CD4-positive, alpha-beta T cell treated with Interleukin-10 for 1 hour (primary cell): ENCODE measurements at places on chromosomes 2 and 18.

DNA sequence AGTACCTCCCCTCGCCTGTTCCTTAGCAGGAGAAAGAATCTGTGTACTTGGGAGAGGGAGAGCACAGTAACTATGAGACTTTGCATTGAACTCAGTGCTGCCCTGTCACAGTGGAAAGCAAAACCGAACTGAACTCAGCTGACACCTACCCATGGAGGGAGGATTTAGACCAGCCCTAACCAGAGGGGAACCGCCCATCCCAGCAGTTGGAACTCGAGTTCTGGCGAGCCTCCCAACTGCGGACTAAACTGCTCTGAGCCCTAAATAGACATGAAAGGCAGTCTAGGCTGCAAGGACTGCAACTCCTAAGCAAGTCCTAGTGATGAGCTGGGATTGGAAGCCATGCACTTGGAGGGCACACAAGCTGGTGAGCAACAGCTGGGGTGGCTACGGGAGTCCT lies 110.4 kb downstream of the GRB14 start:
- no peak for DNase-seq

DNA sequence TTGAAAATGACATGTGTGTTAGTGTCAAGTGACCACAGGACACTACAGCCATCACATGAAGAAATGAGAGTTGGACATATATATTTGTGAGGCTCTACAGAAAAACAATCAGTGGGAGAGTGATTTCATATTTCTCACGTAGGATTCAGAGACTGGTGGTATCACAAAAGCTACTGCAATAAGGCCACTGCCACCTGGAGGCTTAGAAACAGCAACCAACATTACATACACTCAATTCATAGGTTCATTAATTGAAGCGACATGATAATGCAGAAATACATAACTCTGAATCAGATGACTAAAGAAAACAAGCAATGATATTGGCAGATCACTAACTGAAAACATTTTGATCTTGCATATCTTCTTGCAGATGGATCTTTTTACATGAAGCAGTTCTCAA lies 248.1 kb upstream of the KLHL14 start:
- no peak for DNase-seq

GRCh38 chr2:100793982-100794381 lies 26.0 kb upstream of the NPAS2 start:
- no peak for DNase-seq

DNA sequence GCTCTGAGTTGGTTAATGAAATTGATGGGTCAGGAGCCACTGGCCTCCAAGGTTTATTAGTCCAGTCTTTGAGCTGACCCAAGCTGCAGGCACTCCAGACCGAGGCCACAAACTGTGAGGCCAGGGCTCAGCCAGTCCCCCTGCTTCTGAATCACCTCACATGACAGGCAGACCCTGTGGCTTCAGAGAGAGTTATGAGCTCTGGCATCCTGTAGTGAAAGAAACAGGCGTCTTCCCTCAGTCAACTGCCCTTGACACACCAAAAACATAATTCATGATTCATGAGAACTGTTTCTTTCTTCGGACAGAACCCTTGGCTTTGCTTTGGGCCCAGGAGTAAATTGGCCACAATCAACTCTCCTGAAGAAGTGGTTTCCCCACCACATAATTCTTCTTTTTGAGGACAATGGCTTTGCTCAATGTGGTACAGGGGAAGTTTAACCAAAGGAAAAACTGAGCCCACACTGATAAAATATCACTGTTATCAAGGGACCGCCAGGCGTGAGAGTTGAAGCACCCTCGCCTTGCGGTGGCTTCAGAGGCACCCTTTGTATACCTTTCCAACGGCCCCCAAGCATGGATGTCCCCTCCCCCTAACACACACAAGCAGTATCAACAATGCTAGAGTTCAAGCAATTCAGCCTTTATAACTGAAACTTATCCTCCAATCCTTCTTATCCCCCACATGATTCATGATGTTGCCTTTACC lies 226.9 kb downstream of the CYRIA start:
- DNase-seq, result no peak

- DNase-seq, result no peak
These were observed 101.8 kb downstream of the AKAIN1 start for GRCh38 chr18:5095239-5095638.

GRCh38 chr2:228675091-228675490 lies 493.6 kb upstream of the SPHKAP start:
- no peak for DNase-seq

DNA sequence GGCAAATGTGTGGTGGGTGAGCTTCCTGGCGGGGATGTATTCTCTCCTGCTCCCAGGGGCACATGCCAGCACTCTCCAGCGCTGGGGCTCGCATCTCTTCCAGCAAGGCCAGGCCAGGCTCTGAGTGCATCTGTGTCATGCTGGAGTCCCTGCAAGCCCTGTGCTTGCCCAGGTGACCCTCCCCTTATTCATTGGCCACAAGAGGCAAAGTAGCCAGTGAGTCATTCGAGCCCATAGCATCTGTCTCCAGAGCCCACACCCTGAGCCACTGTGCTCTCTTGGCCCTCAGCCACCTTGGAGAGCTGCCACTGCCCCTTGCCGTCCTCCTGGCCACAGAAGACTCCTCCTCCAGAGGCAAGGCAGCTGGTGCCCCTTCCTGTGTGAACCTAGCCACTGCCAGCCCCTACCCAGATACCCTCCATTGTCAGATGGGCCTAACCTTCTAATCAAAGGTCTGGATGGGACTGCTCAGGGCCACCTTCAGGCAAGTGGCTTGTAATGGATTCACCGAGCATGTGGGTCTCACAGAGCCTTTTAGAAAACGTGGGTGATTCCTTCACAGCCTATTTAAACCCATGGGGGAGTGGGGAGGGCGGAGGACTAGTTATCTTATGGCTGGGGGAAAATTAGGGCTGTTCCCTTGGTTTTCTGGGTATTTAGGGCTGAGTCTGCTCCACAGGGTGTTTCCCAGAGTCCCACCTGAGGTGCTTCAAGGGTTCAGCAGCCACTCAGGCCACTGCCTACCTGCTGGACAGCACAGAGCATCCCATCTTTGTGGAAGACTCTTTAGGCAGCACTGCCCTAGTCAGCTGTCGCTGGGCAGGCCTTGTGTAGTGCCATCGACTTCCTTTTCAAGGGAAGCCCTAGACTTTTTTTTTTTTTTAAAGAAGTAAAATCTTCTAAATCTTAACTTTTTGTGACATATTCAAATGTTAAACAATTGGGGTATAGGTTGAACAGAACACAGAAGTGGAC lies 137.4 kb downstream of the ACOXL start:
- DNase-seq, result no peak

- no peak for DNase-seq
These were observed 109.8 kb downstream of the ADCYAP1 start for GRCh38 chr18:1014509-1014908.

GRCh38 chr2:219689676-219690628 lies 62.5 kb downstream of the SLC4A3 start:
- peak; percentile 51 for DNase-seq

DNA sequence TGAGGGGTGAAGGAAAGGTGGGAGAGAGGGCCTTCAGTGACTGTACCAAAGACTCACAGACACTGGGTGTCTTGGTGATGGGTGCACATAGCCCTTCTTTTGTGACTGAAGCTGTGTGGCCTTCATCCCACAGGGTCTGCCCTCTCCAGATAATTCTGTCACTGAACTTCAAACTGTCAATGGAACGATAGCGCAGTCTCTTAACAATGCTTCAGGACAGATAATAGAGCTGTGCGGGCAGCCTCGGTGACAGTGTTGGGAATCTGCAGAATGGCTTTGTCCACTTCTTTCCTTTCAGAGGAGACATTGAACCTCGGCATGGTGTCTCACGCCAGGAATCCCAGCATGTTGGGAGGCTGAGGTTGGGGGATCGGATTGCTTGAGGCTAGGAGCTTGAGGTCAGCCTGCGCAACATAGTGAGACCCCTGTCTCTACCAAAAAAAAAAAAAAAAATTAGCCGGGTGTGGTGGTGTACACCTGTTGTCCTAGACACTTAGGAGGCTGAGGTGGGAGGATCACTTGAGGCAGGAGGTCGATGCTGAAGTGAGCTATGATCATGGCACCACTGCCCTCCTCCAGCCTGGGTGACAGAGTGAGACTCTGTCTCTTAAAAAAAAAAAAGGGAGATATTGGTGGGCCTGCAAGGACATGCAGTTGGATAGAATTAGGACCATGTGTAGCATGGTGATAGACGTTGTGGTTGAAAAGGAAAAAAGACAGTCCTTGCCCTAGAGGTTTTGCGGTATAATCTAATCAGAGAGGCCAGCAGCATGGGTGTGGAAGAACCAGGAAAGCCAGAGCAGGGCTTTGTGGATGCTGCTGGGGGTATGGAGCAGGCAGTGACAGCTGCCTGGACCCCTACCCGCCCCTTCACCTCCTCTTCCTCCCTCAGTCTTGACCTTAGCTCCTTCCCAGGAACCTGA lies 91.4 kb downstream of the LDLRAD4 start:
- no peak for DNase-seq

DNA sequence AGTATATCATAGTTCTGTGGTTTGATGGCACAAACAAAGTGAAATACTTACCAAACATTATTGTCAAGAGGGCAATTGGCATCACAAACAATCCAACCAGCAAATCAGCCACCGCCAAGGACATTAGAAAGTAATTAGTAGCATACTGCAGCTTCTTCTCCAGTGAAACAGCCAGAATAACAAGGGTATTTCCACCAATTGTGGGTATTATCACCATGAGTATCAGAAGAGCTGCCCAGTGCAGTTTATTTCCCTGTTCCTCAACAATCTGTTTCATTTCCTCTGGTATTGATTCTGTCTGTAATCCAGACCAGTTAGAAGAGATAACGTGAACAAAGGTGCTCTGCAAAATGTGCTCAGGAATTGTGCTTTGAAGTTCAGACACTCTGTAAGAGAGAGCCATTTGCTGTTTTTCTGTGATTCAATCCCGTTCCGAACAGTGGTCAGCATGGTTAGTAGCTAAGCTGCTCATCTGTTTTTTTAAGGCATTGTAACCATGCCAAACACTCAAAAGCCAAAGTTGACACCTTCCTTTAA lies 1.4 kb downstream of the HTR2B start:
- DNase-seq, result no peak

DNA sequence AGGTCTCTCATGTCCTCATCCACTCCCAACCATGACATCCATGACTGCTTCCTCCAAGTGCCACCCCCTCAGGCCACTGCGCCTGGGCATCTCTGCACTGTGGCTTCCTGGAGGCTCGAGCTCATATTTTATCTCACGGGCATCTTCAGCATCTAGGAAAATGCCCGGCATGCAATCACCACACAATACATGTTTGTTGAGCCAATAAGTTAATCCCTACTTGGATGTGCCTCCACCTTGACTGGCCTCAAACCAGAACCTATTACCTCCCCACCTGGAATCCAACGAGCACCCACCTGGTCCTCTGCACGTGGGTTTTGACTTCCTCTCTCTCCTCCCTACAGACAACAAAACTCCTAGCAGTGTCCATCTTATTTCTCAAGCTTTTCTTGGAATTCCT lies 198.9 kb upstream of the REV1 start:
- no peak for DNase-seq

GRCh38 chr2:218378053-218378452 lies 4.0 kb upstream of the SLC11A1 start:
- no peak for DNase-seq

GRCh38 chr2:120404274-120404673 lies 58.3 kb downstream of the INHBB start:
- DNase-seq, result no peak

- no peak for DNase-seq
These were observed 68.1 kb downstream of the CDH2 start for GRCh38 chr18:28108814-28109213.

DNA sequence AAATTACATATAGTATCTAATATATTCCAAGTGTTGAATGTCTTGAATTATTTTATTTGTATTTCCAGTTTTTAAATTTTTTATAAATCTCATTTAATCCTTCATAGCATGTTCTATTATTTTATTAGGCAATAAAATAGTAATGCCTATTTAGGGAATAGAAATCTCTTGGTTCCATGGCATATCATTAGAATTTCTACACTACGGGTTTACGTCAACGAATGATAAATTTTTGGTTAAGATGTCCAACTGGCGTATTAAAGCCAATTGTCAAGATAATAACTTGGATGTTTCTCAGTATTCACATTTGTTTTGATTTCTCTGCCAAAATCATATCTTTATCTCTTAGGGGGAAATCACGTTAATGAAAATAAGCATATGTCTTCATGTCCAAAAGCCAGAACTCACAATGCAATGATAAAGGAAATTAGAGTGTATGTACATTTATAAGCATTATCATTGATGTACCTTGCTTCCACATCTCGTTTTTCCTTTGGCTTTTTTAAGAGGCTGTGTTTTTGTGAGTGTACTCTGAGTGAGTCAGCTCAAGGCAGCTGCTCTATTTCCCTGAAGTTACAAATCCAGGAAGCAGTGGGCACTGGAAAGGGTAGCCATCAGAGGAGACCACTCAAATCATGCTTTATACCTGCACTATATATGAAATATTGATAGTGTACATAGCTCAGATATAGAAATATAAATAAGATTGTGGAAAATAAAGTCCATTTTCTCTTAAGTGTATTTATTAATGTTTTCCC lies 115.8 kb upstream of the PDE1A start:
- no peak for DNase-seq

DNA sequence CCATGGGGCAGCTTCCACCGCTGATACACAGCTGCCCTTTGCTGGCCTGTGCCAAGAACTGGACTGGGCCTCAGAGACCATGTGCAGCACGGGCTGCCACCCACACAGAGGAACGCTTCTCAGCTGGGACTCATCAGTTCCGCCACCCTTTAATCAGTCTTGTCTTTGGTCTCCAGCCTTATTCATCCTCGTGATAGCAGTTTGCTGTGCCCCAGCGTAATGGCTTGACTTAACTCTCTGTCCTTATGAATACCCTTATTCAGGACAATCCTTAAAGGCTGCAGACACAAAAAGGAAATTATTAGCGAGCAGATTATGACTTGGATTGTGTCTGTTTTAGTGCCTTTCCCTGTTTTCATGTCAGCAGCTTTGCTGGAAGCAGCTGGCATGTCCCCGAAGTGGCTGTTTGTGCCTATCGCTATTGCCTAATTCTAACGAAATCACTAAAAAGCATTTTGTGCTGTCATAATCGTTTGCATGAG lies 108.9 kb upstream of the DAPL1 start:
- no peak for DNase-seq

- no peak for DNase-seq
These were observed 238.8 kb upstream of the FOSL2 start for GRCh38 chr2:28153851-28154250.

- DNase-seq, result no peak
These were observed 184.7 kb upstream of the FN1 start for GRCh38 chr2:215620528-215620927.

DNA sequence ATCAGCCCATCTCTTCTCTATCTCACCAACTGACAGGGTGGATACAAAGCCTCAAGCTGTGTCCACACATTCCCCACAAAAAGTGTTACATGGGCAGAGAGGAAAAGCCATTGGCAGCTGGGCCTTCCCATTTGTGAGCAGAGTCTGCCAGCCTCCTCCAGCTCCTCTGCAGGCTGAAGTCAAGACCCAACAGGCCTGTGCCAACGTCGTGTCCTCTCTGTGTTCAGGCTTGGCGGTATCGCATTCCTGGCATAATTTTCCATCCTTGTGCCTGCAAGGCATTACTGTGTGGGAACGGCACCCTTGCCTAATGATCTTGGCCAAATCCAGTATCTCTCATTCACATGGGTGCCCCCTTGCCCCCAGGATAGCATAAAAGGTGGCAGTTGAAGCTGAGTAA lies 41.5 kb upstream of the APCDD1 start:
- no peak for DNase-seq

GRCh38 chr2:15177103-15177502 lies 384.0 kb downstream of the NBAS start:
- peak; percentile 62 for DNase-seq

GRCh38 chr2:46024146-46024779 lies 272.9 kb upstream of the EPAS1 start:
- no peak for DNase-seq

GRCh38 chr2:132782176-132782783 lies 112.3 kb upstream of the LYPD1 start:
- no peak for DNase-seq

- no peak for DNase-seq
These were observed 1.7 kb downstream of the SLC8A1 start for GRCh38 chr2:40450066-40450795.
